Activated CD4-positive, CD25-positive, alpha-beta regulatory T cell (primary cell): ENCODE measurements at places on chromosomes 2 and 18.

GRCh38 chr2:162184821-162185450 is 32.9 kb upstream of the GCG start:
- no peak for DNase-seq

GRCh38 chr2:31253356-31254131 is 19.6 kb downstream of the EHD3 start:
- DNase-seq, result no peak

GRCh38 chr18:48157956-48158355 is 227.5 kb upstream of the SMAD2 start:
- no peak for DNase-seq

GRCh38 chr2:207594731-207595130 is 30.5 kb downstream of the METTL21A start:
- no peak for DNase-seq

GRCh38 chr2:172962082-172962481 is 113.6 kb upstream of the MAP3K20 start:
- DNase-seq, result no peak

DNA sequence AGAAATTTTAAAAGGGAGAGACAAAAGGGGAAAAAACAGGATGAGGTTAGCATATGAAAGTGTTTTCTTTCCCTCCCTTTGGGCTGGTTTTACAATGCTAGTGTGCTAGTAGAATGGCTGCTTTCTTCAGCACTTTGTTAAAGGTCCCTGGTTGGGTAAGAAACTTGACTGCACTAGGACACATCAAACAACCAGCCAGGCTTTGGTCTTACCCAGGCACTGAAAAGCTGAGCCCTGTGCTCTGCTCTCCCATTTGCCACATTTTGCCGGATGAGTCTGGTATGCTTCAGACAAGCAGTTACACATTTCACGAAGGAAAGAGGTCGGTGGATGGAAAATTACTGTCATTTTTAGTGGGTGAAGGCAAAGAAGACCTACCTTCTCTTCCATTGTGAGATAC is 242.0 kb downstream of the DPP10 start:
- no peak for DNase-seq

DNA sequence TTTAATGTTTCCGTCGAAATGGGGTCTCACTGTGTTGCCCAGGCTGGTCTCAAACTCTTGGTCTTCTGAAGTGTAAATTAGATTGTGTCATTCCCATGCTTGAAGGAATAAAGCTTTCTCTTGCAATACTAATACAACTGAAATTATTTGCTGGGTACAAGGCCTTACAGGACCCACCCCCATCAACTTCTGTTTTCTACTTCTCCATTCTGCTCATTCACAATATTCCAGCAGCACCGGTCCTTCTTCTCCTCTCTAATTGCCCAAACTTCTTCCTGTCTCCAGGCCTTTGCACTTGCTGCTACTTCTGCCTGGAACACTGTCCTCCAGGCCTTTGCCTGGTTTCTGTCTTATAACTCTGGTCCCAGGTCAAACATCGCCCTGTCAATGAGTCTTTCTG is 73.8 kb downstream of the APOB start:
- no peak for DNase-seq

GRCh38 chr2:103135679-103136078 is 373.8 kb downstream of the TMEM182 start:
- no peak for DNase-seq

DNA sequence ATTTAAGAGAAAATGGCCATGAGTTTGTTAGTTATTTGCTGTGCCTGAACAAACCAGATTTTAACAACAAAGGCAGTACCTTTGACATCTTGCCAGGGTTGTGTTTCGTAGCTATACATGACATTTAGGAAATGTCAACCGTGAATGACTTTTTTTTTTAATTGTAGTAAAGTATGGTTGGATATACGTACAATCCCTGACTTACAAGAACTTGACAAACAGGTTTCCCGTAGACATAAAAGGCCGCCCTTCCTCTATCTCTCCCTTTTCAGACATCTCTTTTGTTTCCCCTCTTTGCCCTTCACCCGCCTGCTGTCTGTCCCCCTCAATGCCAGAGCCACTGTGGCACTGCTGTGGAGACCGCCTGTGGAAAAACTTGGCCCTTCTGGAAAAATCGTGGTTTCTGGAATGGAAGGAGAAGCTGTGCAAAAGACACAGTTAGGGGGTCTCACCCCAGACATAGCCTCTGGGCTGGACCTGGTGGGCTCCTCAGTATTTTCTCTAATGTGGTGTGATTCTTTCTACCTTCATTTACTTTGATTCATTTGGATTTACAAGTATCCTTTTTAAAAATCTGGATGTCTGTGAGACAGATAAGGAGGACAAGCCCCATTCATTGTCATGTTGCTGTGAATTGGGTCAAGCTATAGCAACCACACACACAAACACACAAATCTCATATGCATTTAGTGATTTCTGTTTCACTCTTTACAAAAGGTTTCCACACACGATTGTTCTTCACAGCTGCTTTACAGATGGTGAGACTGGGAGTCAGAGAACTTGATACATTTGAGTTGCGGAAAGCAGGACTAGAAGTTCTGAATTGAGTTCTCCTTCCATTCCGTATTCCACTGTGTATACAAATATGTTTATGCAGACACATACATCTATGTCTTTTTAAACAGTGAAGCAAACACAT is 48.6 kb downstream of the SPATS2L start:
- DNase-seq, result no peak

DNA sequence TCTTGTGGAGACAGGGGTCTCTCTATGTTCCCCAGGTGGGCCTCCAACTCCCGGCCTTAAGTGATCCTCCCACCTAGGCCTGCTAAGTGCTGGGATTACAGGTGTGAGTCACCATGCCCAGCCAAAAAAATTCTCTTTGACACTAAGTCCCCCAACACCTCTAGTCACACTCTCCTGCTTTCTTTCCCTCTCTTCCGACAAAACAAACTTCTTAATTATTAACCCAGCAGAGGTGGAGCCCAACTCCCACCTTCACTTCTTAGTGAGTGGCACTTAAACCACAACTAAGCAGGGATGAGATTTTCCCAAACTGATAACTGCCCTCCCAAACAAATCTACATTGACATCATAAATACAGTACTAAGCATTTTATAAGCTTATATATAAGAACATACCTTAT is 60.5 kb upstream of the PMAIP1 start:
- no peak for DNase-seq

DNA sequence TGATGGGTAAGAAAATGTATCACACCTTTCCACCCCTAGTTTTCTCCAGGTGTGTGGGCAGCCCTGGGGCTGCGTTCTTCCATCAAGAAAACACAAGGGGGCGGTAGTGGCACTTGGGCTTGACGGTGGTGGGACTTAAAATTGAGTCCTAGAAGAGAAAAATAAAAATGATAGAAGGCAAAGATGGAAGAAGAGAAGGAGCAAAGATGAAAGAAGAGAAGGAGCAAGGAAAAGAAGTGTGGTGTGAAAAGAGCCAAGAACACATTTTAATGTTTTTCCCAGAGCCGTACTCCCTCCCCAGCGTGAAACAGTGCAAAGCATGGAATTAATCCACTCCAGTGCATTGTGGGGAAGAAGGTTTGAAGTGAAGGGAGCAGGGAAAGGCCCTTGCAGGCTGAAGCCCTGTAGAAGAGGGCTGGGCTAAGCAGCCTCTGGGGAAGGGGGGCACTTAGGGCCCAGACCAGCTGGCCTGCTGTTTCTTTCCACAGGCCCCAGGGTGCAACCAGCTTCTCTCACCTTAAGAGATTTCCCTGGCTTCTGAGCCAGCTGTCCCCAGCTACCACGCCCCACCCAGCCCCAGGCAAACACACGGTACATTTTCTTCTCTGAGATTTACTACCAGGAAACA is 256.8 kb downstream of the RNF152 start:
- no peak for DNase-seq

DNA sequence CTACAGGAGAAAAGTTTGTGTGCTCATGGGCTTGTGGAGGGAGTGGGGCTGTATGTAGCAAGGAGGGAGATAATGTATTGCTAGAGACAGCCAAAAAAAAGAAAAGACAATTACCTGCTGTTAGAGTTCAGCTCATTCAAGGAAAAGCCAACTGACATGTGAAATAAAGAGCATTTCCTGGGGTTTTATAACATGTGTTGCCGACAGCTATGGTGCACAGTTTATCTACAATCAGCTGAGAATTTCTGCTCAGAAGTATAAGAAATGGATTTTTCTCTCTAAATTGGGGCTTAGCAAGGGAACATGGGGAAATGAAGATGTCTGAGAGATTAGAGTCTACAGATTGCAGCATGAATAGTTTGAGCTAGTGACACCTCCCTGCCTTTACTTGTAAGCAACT is 674.1 kb downstream of the SUCLG1 start:
- no peak for DNase-seq

DNA sequence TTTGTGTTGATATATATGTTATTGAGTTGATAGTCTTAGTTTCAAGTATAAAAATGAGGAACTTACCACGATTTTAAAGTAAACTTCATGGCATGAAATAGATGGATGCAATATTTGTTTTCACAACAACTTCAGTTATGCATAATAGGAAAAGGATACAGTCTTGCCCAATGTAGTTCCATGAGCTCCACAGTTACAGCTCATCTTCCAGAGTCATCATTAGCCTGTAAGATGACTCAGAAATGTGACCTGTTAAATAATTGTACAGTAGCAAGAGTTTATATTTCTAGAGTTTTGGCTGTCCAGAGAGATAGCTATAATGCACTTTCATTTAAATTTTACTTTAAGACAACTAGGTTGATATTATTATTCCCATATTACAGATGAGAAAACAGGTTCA is 80.9 kb upstream of the ARHGAP28 start:
- no peak for DNase-seq

DNA sequence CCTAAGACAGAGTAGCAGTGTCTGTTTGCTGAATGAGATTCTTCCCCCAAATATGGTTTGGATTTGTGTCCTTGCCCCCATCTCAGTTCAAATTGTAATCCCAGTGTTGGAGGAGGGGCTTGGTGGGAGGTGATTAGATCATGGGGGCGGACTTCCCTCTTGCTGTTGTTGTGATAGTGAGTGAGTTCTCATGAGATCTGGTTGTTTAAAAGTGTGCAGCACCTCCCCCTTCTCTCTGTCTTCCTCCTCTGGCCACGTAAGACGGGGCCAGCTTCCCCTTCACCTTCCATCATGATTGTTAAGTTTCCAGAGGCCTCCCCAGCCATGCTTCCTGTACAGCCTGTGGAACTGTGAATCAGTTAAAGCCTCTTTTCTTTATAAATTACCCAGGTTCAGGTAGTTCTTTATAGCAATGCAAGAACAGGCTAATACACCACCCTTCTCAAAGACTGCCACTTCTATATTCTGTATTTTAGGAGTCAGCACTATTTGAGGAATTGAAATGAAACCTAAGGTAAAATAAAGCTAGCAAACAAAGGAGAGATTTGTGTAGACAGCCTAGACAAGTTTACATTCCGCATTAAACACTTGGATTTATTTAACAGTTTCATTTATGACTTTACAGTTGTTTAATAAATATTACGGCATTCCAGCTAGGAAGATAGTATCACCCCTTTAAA is 21.6 kb downstream of the FBXO36 start:
- DNase-seq, result no peak

DNA sequence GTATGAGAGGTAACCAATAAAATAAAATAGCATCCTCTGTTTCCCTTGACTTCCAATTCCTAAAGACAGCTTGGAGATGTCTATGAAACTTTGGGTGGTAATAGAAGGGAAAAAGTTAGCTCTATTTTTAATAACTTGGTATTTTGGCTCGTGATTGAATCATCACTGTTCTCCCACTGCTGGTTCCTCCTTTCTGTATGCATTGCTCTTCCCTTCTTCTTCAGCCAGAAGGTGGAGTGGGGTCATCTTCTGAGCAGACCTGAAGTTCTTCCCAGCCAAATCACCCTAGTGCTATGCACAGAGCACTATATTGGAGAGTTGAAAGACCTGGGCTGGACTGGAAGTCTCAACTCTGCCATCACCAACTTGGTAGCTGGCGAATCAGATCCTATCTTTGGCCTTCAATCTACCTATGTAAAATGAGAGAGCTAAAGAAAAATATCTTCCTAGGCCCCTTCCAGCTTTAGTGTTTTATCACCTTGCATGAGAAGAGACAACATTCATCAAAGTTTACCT is 54.1 kb downstream of the CPO start:
- DNase-seq, result no peak

GRCh38 chr2:37148325-37148724 is 8.5 kb downstream of the EIF2AK2 start:
- DNase-seq, result no peak

DNA sequence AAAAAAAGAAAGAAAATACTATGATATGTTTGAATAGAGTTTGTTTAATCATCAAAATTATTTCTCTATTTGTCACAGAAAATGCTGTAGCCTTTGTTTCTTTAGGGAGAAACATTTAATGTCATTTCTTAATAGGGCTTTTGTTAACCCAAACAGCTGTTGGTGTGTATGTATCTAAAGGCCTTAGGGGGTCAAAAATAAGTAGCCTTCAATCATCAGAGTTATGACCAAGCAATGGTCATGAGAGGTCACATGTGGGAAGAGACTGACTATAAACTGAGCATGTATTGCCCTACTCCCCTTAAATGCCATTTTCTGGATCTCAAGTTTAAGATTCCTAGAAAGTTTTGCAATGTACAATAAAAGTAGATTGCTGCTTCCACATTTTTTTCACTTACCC is 22.7 kb downstream of the HNMT start:
- DNase-seq, result no peak

GRCh38 chr18:7924616-7925015 is 357.5 kb downstream of the PTPRM start:
- DNase-seq, result no peak

DNA sequence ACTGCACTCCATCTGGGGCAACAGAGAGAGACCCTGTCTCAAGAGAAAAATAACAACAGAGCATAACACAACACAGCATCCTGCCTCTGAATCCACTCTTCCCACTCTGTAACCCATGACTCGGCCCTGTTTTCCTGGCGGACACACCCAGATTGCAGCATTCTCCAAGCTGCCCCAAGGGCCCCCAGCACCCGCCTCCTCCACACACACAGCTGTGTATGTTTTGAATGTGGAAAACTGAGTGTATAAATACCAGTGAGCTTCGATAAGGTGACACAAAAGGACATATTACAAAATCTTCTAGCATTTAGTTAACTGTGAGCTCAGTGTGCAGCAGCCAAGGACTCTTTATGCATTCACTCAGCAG is 13.0 kb downstream of the IMPA2 start:
- no peak for DNase-seq

DNA sequence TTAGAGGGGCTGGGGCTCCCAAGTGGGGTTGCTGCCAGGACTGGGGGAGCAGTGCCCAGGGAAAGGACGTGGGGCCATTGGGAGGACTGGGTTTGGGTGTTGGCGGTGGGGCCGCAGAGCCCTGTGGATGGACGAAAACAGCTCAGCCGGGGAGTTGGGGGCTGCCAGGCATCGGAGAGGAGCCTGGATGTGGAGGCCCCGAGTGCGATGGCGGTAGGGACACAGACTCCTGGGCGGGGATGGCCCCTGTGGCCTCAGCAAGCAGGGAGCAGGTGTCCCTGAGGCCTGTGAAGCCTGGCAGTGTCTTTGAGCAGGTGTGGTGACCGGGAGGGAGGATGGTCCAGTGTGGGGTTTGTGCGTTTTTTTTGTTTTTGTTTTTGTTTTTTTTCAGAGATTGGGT is 13.3 kb downstream of the CTDP1 start:
- no peak for DNase-seq
